ENCODE measurements at places on chromosomes 11 and 22.
A peak's percentile ranks its signal among the peaks of the same experiment; 100 is the strongest.

GRCh38 chr11:114818382-114818781, 140.1 kb downstream of the NXPE2 start:
- DNase-seq = no peak

GRCh38 chr11:80726236-80726635, 1285.4 kb upstream of the TENM4 start:
- DNase-seq = no peak

DNA sequence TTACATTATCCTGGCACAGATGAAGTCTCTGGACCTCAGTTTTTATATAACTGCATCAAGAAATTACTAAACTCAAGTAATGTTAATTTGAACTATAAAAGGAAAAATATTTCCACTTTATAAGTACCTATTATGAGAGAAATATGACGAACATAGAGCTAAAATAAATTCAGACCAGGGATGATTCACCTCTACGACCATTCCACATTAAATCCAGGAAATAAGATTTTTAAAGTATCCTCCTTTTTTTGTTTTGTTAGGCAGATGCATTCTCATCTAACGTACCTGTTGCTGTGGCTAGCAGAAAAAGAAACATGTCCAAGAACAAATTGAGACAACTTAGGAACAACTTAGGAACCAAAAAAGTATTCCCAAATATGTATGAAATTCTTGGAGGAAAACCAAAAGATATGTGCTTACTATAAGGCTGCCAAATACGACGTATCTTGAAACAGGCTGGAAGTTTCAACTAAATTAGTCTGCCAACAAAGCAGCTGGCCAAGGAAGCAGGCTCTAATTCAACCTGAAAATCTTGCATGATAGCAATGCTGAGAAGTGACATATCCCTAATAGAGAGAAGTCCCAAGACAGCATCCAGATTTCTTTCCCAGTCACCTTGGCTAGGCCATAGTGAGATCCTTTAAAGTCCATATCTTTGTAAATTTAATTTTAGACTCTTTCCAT, 15.7 kb downstream of the SPTY2D1 start:
- DNase-seq = no peak

DNA sequence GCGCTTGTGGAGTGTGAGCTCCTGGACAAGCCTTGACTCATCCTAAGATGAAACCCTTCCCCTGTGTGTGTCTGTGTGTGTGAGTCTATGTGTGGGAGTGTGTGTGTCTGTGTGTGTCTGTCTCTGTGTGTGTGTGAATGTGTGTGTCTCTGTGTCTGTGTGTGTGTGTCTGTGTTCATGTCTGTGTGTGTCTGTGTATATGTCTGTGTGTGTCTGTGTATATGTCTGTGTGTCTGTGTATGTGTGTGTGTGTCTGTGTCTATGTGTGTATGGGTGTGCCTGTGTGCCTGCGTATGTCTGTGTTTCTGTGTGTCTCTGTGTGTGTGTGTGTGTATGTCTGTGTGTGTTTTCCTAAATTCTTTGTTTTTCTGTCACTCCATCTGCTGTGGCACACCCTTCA, 48.7 kb downstream of the RPS6KA4 start:
- no peak for DNase-seq

DNA sequence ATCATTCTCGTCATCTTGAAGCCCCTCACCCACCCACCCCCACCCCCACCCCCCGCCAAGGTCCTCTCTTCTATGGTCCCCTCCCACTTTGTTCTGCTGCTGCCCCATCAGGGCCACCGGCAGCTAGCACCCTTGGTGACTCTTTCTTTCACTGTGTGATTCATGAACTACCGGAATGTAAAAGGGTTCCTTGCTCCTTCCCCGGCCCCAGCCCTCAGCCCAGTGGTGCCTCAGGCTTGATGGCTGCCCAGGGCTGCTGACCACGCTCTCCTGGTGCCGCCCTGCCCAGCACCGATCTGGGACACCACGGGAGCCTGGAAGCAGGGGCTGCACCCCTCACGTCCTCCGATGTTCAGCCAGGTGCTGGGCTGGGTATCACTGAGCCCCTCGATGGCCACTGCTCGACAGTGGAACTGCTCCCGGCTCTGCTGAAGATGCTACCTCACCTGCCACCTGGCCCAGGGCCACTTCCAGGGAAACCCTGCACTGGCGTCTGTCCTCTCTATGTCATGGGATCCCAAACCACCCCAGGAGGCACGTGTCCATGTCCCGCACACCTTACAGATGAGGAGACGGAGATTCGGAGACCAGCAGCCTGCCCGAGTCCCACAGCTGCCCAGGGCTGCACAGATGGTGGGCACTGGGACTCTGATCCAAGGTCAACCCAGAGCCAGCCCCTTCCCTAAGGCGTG, 39.7 kb downstream of the IGLL5 start:
- no peak for DNase-seq

GRCh38 chr11:35688023-35688422, 25.4 kb downstream of the TRIM44 start:
- DNase-seq = no peak

DNA sequence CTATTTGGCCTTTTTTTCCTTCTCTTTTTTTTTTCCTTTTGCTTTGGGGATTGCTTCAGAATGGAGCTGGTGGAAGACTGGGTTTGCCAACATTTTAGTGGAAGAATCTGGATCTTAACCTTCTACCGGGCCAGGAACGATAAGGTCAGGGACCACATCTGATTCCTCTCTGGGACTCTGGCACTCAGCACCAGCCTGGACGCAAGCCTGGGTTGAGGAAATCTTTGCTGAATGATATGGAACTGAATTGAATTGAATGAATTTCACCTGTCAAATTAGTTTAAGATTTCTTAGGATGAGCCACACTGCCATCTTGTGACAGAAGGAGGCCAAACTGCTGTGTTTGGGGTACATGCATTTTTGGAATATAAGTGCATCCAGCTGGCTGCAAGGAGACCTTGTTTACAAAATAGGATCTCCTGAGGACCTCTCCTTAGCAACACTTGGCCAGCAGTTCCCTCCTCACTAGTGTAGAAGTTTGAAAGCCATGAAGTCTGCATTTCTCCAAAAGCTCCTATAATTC, 30.4 kb downstream of the TPBGL start:
- no peak for DNase-seq

- no peak for DNase-seq
Measured at GRCh38 chr11:32435942-32436750, 807 bp upstream of the WT1 start.

GRCh38 chr11:45185228-45185729, 38.8 kb downstream of the PRDM11 start:
- no peak for DNase-seq

DNA sequence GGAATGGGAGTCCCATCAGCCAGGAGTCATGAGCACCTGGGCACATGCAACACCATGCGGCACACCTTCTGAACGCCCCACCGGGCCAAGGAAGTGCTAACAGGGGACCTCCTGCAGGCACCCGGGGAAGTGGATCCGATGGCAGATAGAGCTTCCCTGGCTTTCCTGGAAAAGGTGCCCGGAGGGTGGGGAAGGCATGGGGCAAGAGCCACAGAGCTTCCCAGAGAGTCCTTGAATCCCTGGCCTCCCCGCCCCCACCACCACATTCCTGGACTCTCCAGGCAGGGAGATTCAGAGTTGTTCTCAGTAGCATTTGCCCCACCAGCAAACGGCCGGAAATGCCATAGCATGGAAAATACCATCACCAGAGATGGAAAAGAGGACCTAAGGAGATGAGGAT, 8.3 kb downstream of the TRIM29 start:
- DNase-seq = no peak

- DNase-seq = no peak
Measured at GRCh38 chr11:3357302-3357701, 21.6 kb downstream of the ZNF195 start.

GRCh38 chr11:14625586-14626205, 17.9 kb upstream of the PDE3B start:
- DNase-seq = no peak

DNA sequence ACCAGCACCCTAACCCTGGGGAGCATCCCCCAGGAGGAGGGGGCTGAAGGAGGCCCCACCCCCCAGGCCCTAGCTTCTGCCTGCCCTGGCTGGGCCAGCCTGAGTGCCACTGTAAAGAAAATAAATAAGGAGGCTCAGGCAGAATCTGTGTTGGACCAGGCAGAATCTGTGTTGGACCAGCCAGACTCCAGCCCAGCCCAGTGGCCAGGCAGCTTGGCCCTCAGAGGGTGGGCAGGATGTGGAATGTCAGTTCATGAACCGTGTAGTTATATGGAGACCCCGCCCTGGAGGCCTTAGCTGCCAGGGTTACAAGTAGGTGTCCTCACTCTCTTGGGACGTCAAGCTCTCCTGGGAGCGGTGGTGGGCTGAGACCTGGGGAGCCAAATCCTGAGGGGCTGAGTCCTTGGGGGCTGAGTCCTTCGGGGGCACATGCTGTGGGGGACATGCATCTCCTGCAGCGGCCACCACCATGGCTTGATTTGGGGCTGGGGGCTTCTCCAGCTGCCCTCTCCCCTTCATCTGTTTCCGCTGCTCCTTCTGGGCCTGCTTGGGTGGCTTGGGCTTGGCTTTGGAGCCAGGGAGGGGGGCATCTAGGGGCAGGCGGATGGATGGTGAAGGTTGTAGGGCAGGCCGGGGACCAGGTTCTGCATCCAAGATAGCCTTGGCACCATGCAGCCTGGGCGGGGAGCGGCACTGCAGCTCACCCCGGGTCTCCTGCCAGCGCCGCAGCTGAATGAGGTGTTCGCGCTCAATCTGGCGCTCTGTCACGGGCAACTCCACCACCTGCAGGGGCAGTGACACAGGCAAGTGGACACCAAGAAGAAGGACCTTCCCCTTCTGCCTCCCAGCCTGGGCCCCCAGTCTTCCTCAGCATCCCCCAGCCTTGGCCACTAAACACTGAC, 3.0 kb upstream of the CASTOR1 start:
- no peak for DNase-seq

- DNase-seq = no peak
Measured at GRCh38 chr11:132056689-132057088, 686.3 kb downstream of the NTM start.

DNA sequence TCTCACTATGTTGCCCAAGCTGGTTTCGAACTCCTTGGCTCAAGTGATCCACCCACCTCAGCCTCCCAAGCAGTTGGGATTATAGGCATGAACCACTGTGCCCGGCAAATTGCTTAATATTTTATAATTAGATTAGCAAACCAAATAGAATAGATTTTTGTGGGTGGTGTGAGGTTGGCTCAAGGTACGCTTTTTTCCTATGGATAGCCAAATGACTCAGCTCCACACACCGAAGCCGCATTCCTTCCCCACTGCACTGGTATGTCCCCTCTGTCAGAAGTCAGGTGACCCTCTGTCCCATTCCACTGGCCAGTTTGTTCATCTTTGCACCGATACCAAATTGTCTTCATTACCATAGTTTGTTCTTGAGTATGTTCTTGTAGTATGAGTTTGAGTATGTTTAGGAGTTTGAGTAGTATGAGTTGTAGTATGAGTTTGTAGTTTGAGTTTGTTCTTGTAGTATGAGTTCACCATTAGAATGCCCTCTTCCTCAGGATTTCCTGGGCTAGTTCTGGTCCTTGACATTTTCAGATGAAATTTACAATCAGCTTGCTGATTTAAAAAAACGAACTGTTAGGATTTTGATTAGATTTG, 19.4 kb downstream of the SUSD2 start:
- no peak for DNase-seq

DNA sequence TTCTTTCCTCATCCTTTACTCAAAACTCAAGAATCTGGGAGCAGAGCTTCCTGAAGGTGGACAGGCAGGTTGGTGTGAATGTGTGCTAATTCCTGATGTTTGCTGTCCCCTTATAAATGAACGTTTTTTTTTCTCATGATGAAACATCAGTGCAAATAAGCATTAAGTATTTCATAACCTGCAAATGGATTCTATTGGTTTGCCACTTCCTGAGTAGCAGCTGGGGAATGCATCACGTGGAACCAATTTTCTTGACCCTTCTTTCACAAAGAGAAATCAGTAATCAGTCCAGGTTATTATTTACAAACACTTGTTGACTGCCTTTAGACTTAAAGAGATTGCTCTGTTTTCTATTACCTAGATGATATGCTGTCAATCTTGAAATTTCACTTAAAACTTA, 40.1 kb upstream of the SCN3B start:
- no peak for DNase-seq

DNA sequence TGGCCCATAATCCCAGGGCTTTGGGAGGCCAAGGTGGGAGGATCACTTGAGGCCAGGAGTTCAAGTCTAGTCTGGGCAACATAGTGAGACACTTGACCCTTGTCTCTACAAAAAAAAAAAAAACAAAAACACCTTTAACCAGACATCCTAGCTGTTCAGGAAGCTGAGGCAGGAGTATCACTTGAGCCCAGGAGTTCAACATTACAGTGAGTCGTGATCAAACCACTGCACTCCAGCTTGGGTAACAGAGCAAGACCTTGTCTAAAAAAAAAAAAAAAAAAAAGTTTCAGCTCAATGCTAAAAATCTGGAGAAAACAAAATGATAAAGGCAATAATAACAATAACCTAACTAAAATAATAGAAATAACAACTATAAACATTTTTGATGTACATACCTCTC, 22.6 kb upstream of the APLP2 start:
- DNase-seq = no peak

DNA sequence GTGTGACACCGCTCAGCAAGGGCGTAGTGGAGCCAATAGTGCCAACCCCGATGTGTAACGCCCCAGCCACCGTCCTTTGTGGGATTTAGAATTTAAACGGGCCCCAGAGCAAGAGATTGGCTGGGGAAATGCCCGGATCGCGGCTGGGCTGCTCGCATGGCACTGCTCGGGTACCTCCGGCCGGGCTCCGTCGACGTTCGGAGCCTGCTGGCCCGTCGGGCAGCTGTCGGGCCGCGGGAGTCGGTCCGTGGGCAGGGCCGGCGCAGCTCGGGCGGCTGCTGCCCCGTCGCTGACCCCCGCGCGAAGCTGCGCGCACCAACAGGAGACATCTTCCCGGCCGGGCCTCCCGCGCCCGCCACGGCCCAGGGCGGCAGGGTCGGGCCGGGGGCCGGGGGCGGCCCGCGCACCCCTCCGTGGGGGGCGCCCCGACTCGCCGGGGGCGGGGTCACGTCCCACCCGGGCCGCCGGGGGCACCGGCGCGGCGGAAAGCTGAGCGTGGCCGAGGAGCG, 1.3 kb upstream of the KDM2A start:
- DNase-seq = peak; percentile 30

DNA sequence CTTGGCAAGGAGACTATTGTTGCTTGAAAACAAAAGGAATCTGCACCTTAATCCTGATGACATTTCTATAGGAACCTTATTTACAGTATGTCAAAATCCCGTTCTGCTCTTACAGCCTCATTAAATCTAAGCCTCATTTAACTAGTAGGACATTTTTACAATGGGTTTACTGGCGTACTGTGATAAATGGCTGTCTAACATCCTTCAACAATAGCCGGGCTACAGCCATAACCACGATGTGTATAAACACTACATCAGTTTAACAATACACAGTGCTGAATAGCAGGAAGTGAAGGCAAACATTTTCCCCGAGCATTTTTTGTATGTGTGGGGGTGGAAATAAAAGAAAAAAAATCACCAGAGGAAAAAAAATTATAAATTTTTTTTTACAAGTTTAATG, 131.2 kb downstream of the ARL14EP start:
- no peak for DNase-seq

DNA sequence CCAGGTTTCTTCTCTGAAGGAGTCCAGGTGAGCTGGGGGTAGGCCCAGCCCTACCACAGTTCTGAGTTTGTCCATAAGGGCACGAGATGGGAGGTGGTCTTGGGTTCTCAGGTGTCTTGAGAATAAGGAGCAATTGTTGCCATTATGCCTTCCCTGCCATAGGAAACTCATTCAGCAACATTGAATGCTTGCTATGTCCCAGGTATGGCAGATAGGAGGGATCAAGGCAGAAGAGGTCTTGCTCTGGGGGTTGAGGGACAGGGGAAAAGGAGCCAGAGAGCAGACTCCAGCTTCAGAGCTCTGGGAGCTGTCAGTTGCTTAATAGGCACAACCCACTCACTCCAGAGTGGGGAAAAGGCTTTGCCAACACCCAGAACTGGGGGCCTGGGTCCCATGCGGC, 4.3 kb downstream of the SELENOM start:
- DNase-seq = no peak

Data from stimulated activated CD4-positive, alpha-beta T cell treated with anti-CD3 and anti-CD28 coated beads, Interleukin-15, amount 100 ng/mL, for 48 hours (primary cell).